ENCODE measurements at places on chromosomes 5 and 9.

DNA sequence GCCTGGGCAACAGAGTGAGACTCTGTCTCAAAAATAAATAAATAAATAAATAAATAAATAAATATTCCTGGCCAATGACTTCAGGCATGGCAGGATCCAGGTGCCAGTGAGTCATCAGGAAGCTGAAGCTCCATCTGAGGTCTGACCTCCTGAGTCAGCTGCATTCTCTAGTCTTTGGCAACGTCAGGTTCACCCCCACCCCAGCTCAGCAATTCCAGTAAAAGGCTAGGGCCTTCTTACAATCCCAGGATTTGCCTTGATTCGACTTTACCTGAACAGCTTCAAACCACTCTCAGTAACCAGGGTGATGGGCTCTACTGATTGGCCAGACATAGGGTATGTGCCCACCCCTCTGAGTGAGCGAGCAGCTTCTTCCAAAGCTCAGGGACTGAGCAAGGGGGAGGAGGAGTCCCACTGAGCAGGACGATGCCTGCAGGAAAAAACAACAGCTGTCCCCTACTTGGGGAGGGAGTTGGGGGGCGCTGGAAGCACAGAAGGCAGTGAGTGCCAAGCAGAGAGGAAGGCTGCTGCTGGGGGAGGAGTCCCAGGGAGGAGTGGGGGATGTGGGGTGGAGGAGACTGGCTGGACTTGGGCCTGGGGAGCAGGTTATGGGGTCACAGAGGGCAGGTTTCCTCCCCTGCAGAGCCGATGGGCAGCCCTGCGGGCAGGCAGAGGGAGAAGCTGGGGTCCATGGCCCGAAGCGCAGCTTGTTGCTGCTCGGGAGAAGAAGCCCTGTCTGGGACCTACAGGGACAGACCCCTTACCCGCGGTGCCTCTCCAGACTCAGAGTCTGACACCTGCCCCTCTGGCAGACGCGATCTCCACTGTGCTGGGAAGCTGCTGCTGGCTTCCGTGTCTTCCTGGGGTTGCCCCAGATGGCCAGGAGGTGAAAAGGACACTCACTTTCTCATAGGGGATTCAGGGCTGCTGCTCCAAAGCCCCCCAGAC lies 25.9 kb upstream of the UNC5A start:
- no peak for DNase-seq

- no peak for DNase-seq
Observed at GRCh38 chr9:90964101-90965020, 162.7 kb downstream of the SYK start.

- DNase-seq: peak; percentile 84
Observed at GRCh38 chr5:162068412-162068811, 839 bp downstream of the GABRG2 start.

- no peak for DNase-seq
Observed at GRCh38 chr5:18630458-18631045, 996.3 kb downstream of the TAF11L14 start.

DNA sequence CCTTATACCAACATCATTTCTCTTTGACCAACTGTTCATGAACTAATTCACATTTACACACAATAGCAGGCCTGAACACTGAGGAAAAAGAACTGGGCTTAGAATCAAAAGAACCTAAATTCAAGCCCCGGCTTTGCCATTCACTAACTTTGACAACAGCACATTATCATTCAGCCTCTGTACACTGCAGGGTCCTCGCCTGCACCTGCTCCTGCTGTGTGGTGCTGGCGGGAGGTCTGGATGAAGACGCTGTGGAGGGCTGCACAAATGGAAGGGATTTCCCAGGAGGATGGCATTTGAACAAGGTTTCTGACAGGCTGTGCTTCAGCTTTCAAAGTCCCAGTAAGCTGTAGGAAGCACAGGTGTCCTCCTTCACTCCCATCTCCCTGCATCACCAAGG lies 151.2 kb downstream of the ZDHHC21 start:
- DNase-seq: no peak

- DNase-seq: no peak
Observed at GRCh38 chr5:175686396-175686795, 28.5 kb downstream of the HRH2 start.

GRCh38 chr5:122789461-122790171 lies 14.7 kb downstream of the SNX2 start:
- DNase-seq: no peak

- DNase-seq: no peak
Observed at GRCh38 chr5:134659456-134659855, 10.9 kb downstream of the SEC24A start.

DNA sequence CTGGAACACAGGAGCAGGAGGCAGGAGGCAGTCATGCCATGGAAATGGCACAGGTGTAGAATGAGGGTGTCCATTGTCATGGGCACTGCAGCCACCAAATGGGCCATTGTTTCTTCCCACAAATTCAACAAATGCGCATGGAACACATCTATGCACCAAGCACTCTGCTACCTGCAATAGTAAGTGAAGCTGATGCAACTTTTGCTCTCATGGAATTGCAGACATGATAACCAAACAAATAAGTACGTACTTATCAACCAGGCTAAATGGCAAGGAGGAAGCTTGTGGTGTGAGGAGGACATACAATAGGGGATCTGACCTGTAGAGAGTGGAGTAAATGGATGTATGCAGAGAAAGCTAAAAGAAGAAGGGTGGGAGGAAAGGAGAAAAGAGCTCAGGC lies 116.8 kb downstream of the TRIM36 start:
- DNase-seq: no peak

GRCh38 chr5:142998316-142999020 lies 228.3 kb downstream of the ARHGAP26 start:
- no peak for DNase-seq

DNA sequence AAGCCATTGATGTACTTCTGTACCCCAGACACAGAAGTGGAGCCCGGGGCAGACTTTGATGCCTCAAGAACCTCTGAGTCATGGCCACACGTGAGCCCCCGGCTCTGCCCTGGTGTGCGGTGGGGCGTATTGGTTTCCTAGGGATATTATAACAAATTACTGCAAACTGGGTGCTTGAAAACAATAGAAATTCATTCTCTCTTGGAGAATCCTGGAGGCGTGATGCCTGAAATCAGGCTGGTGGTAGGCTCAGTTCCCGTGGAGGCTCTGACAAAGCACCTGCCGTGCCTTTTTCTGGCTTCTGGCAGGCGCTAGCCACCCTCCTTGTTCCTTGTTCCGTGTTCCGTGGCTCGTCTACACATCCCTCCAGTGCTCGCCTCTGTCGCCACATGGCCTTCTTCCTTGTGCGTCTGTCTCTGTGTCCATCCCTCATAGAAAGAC lies 24.2 kb downstream of the NEK6 start:
- no peak for DNase-seq

- DNase-seq: no peak
Observed at GRCh38 chr9:136499071-136499934, 16.5 kb upstream of the SEC16A start.

DNA sequence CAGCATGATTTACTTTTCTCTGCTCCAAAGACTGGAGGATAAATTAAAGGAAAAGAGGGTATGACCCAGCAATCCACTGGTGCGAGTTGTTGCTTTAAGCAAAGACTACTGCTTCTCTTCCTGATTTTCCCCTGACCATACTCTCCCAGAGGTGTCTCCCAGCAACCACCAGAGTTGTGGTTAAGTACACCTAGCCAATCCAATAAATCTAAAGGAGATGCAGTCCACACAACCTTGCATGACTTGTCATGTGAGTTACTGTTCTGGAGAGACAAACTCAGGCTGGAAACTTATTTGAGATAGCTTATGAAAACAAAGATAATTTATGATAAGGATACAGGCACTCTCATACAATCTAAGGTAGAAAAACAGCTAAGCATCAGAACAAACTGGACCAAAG lies 11.9 kb downstream of the TMC1 start:
- no peak for DNase-seq

DNA sequence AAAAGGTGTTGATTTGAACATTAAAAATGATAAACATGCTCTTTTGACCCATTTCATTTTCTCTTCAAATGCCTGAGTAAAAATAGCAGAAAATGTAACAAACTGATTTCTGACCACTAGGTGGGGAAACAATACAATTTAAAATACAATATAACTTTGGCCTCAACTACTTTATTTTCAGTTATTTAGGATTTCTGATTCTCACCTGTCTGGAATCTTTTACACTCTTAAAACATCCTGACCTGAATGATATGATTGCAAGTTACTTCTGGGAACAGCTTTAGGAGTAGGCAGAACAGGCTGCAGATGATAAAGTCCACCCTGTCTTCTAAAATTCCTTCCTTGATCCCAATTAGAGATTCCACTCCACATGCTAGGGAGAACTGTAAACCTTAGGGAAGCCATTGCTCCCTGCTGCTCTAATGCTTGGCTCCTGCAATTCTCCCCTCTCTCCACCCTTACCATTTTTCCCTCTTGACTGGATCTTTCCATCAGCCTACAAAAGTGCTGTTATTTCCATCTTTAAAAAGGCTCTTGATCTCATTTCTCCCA lies 70.3 kb downstream of the FYB1 start:
- no peak for DNase-seq

- no peak for DNase-seq
Observed at GRCh38 chr9:3628239-3628638, 102.4 kb upstream of the RFX3 start.

GRCh38 chr5:131381777-131382176 lies 117.9 kb downstream of the CDC42SE2 start:
- DNase-seq: no peak

DNA sequence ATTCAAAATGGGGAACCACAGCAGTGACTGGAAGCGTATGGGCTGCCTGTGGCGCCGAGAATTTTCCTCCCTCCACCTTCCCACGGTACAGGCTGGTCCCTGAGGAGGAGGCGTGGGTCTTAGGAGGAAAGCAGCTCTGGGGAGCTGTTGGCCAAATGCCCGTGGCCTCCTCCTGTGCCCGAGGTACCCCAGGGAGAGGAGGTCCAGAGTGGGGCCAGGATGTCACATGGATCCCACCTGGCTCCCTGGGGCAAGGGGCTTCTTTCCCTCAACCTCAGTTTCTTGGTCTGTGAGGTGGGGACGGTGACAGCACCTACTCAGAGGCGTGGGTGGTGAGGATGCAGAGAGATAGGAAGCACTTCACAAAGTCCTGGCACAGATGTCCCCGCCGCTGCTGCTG lies 16.5 kb downstream of the PRRX2 start:
- DNase-seq: no peak

DNA sequence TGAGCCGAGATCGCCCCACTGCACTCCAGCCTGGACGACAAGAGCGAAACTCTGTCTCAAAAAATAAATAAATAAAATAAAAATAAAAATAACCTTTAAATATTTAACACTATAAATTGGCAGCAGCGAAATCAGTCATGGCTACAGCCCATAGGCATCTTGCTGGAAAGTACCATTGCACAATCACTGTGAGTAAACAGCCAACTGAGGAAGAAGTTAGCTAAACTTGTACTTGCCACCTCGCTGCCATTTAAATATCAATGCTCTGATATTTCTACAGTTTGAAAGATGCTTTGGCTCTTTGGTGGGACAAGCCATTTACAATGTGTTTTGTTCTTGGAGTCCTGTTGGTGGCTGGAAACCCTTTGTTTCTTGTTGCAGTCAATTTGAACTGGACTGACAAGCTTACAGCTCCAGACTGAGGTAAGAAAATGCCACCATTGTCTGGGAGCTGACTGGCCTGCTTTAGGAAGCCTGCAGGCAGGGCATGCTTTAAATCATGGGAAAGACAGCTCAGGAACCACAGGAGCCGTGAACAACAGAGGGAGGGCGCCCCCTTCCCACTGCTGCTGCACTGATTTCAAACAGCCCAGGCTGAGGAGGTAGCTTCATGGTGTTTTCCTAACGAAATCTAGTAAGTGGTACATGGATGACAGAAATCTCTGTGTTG lies 322.8 kb upstream of the RFX3 start:
- DNase-seq: peak; percentile 81

- DNase-seq: no peak
Observed at GRCh38 chr5:144122081-144122480, 48.4 kb downstream of the YIPF5 start.

- DNase-seq: peak; percentile 75
Observed at GRCh38 chr5:135491552-135492318, 39.6 kb upstream of the TIFAB start.

GRCh38 chr5:60382716-60383115 lies 317.2 kb downstream of the DEPDC1B start:
- no peak for DNase-seq

DNA sequence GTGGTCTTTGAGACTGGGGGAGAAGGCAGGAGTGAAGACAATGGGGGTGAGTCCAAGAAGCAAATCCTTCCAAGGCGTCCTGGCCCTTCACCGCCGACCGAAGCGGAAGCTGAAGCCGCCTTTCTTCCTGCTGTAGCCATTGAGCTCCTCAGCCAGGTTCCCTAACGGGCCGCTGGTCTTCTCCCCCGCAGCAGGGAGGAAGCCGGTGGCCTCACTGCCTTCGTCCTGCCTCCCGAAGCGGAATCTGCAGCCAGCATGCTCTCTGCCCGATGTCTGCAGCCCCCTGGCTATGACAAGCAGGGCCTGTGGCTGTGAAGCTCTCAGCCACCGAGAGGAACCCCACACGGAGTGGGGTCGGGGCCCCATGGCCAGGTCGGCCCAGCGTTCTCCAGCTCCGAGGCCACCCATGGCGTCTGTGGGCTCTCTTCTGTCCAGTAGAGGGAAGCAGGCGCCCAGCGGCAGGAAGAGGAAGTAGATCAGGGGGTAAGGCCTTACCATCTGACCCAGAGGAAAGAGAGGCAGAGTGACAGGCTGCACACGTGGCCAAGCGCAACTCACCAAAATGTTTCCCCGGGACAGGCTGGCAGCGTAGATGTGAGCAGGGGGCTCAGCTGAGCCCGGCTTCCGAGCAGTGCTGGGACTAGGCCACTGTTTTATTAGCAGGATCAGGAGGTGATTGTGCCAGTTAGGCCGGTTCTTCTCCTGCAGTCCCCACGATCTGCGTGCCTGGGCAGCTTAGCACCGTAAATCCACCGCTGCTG lies 3.1 kb downstream of the QRFP start:
- DNase-seq: peak; percentile 77

DNA sequence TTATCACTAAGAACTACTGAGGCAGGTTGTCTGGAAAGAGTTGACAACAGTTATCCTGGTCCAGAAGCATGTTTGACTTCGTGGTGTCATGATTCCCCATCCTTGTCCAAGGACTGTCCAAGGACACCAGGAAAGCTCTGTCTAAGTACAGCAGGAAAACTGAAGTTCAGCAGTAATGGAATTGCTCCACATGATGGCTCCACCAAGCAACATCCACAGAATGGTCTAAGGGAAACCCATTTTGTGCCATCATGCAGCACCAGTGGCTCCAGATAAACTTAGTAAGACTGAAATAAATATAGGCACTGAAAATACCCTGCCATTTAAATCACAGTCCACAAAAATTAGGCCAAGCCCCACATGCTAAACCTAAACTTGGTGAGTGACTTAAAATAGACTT lies 192.8 kb downstream of the CDH18 start:
- no peak for DNase-seq

DNA sequence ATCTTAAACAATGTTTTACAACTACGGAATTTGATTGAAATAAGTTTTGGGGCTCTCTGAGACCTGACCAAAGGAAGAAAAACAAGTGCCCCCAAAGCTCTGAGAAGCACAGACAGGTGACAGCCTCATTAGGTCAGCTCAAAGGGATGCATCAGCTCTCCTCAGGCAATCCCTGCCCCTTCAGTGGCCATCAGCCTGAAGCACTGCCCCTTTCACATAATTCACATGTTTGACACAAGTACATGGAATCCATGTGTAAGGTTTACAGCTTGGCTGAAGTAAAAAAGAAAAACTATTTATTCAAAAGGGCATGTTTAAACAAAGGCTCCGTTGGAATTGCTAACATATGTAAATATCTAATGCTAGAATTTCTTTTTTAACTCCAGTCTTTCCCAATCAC lies 56.3 kb downstream of the TSSK1B start:
- DNase-seq: no peak

GRCh38 chr5:57311921-57312735 lies 138.3 kb downstream of the GPBP1 start:
- DNase-seq: no peak

- DNase-seq: no peak
Observed at GRCh38 chr9:16883586-16883985, 13.1 kb upstream of the BNC2 start.
